NCI-H1092 treated with DMSO at 0.1 percent for 48 hours (cell line): ENCODE measurements at places on chromosomes 5 and 9.

GRCh38 chr9:114898741-114899140 is 31.6 kb downstream of the TNFSF8 start:
- DNase-seq = no peak

DNA sequence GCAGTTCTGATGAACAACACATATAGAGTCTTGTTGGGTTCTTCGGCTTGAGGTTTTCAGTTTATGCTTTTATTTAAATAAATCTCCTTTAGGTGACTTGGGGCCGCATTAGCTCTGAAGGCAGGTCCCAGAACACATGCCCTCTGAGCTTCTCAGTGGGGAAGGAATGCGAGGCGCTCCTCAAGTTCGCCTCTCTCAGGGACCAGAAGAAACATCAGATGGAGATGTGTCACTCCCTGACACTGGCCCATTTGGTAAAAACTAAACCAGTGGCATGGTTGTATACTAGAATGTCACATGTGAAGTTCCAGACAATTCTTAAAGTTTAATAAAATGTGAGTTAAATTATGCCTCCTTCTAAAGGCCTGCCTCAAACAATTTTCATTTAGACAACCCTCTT is 1.9 kb downstream of the MACROH2A1 start:
- DNase-seq = no peak

- DNase-seq = no peak
Observed at GRCh38 chr9:101469026-101469425, 33.5 kb upstream of the ALDOB start.

DNA sequence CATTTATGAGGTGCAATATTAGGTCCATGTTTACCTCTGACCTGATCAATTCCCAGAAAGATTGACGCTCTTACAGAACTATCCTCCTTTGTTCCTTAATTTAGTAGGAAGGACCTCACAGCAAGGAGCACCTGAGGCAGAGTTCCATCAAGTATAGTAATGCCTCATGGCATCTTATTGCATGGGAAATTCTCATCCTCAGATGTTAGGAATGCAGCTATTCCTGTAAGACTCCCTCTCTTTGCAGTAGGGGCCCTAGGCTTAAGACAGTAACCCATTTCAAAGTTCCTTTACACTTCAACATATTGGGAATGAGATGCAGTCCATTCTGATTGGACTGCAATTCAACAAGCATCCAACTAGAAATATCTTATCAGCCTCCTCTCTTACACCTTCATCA is 69.8 kb downstream of the SLCO4C1 start:
- DNase-seq = no peak

GRCh38 chr9:121596515-121596914 is 54.9 kb upstream of the DAB2IP start:
- no peak for DNase-seq

GRCh38 chr5:43197535-43197934 is 5.5 kb downstream of the NIM1K start:
- no peak for DNase-seq

DNA sequence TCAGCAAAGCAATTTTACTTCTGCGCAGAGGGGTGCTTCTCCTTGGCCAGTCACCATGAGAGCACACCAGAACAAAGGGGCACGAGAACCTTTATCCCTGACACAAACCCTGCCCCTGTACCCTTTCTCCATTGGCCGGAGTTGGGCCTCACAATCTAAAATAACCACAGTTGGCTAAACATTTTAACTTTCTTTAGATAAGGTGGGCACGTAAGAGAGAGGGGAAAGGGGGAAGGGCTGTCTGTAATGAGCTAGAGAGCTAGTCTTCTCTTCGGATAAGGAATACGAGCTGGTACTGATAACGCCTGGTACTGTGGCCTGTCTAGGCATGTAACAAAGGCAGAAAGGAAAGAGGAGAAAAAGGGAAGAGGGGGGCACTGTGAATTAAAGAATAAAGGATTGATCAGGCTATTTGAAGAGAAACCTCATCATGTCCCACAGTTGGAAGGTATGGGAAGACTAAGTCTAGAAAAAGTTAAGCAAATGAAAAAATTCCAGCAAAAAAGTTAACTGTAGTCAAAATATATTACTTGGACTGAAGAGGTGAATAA is 1.8 kb upstream of the IARS1 start:
- DNase-seq = no peak

DNA sequence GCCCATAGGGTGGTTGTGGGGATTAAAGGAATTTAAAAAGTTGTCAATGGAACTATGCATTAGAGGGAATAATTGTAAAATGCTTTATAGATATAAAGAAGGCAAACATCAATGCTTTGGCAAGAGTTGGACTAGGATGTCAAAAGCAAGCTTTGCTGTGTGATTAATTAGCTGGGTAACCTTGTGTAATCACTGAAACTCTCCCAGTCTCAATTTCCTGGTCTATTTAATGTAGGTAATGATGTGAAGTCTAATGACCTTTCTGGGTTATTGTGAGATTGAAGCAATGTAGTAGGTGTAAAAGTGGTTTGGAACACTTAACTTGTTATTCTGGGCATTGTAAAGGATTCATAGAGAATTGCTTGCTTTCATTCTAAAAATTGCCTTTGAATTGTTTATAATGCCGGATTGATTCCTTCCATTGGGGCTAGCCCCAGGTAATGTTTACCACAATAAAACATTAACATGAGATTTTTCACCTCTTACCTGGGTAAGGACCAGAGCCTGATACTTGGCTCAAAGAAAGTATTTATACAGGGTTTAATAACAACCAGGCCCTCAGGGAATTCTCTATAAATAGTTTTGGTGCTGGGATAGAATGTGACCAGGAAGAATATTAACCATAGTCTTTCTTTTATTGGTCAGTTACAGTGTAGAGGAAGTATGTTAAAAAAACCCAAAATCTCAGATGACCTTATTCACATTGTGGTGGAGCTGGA is 30.0 kb upstream of the CLINT1 start:
- no peak for DNase-seq

- no peak for DNase-seq
Observed at GRCh38 chr5:94793816-94794198, 175.3 kb downstream of the SLF1 start.

- no peak for DNase-seq
Observed at GRCh38 chr5:175170899-175171298, 273.1 kb downstream of the DRD1 start.

DNA sequence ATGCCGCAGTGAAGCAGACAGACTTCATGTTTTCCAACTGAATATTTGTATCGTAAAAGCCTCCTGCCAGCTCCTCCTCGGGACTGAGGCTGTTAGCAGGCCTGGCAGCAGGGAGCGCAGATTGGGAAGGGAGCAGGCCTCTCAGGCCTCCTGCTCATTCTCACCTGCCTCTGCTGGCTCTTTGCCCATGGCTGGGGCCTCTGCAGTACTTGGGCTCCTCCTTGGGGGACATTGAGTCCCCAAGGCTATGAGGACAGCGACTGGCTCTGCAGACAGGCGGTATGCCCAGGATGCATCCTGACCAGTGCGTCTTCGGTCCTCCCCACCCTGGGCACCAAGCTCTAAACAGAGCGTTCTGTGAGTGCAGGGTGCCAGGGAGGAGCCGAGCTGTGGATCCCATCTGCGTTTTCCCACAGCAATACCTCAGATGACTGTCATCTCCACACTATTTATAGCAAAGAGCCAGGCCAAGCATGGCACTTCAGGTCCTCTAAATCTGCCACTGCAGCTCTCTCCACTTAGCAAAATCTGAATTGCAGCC is 38.7 kb downstream of the TSTD2 start:
- DNase-seq = peak; percentile 82

DNA sequence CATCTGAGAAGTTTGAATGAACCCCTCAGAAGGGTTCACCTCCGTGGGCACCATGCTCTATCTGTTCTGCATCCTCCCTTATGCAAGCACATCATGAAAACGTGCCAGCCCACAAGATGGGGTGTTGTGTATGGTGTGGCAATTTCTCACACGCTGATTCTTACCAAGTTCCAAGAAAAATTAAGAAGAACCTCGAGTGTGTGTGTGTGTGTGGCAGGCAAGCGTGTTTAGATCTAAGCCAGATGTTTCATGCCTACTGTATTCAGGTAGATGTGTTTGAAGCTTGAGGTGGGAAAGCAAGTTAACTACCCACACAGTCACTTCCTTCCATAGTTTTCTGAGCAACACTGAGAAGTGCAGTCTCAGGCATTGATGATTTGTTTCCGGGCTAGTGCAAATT is 77.7 kb upstream of the GNA14 start:
- no peak for DNase-seq

DNA sequence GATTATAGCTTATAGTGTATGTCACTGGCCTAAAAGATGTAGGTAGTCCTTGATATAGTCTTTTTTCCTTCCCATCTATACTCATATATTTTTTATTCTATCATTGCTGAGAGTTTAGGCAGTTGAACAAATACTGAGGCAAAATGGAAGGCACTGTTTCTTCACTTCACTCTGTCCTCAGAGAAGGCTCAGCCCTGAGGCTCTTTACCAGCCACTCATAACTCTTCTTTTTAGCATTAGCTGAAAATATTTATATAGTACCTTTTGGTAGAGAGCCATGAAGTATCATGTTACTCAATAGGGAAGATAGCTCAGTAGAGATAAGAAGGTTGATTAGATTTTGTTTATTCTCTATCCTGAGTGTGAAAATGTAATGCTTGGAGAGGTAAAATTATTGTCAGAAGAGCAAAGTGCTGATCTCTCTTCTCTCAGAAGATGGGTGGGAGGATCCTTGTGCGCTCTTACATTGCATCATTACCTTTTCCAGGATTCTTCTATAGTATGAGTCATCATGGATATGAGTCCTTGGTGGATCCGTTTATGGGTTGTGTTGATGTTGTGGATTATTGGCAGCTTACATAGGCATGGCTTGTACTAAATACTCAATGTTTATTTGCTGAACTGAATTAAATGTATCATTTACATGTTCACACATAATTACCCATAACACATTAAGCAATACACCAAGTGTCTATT is 88.1 kb downstream of the ANXA1 start:
- no peak for DNase-seq

DNA sequence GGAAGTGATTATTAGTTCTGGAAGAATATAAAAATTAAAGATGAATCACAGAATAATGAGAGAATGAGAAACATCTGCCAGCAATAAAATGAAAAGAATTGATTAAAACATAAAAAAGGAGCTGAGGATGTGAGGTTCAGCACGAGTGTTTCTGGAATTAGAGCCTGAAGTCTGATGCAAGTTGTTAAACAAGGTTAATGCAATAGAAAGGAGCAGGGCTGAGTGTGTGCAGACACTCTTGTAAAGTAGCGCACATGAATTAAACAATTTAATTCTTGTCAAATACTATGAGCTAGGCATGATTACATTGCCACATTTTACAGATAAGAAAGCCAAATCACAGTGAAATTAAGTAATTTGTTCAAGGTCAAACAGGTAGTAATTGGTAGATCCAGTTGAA is 384.2 kb downstream of the TAF11L14 start:
- no peak for DNase-seq

DNA sequence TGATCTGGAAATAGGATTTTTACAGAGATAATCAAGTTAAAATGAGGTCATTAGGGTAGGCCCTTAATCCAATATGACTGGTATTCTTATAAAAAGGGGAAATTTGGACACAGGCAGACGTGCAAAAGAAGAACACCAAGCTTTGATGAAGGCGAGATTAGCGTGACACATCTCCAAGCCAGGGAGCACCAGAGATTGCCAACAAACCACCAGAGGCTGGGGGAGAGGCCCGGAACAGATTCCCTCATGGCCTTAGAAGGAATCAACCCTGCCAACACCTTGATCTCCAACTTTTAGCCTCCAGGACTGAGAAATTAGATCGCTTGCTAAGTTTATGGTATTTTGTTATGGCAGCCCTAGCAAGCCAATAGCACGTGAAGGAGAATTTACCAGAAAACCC is 10.8 kb upstream of the ARSI start:
- DNase-seq = no peak

GRCh38 chr9:89993678-89994630 is 389.1 kb downstream of the GADD45G start:
- DNase-seq = no peak

GRCh38 chr5:79873187-79873586 is 117.9 kb downstream of the MTX3 start:
- no peak for DNase-seq

- DNase-seq = no peak
Observed at GRCh38 chr5:97141539-97141938, 872 bp downstream of the LIX1 start.

- no peak for DNase-seq
Observed at GRCh38 chr5:50441493-50441955, 436 bp upstream of the EMB start.

GRCh38 chr5:151086905-151087360 is 6.1 kb upstream of the TNIP1 start:
- DNase-seq = no peak

GRCh38 chr9:76761448-76761847 is 2.8 kb upstream of the PCA3 start:
- no peak for DNase-seq

GRCh38 chr5:179923436-179923835 is 15.7 kb upstream of the TBC1D9B start:
- DNase-seq = no peak

DNA sequence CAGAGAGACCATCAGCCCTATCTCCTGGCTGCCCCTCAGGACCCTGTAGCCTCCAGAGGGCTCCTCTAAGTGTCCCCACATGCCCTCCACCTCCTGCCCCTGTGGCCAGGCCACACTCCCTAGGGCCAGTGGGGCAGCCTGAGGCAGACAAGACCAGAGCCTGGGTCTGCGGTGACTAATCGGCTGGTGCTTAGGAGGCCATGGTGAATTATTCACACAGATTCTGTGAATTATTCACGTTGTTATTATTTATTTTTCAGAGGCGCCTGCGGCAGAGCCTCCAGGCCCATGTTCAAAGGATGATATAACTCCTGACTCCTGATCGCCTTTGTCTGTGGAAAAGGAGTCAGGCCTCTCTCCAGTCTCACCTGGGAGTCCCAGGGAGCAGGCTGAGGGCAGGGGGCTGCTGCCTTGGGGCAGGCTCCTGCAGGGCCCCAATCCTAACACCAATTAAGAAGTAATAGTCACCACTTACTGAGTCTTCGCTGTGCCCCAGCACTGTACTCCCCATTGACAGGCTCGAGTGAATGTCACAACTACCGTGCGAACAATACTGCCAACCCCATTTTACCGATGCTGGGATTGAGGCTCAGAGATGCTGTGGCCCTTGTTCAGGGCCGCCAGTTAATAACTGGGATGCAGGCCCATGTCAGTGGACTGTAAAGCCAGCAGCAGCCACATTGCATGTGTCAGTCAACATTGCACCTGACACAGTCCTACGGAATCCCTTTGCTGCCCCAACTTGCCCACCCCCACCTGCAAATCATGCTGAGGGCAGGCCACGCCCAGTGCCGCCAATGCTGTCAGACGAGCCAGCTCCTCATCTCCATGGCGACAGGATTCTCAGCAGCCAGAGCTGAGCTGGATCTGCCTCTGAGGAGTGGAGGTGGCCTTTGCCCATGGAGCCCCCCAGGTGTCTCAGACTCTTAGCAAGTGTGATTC is 94.9 kb downstream of the PCDH1 start:
- no peak for DNase-seq
